Endothelial cell of umbilical vein (primary cell): ENCODE measurements at places on chromosomes 11 and 22.

- no peaks in the 10 kb centered on the region for H3K27me3 ChIP-seq
- peaks cover 7% of the 10 kb centered on the region for H3K36me3 ChIP-seq
- H3K4me1 ChIP-seq = no peaks in the 10 kb centered on the region
- DNase-seq = no peak
- no peak overlapping the region for H3K27ac ChIP-seq
- no peak overlapping the region for H3K4me3 ChIP-seq
These were observed 32.8 kb upstream of the NUP50 start for GRCh38 chr22:45130891-45131290.

DNA sequence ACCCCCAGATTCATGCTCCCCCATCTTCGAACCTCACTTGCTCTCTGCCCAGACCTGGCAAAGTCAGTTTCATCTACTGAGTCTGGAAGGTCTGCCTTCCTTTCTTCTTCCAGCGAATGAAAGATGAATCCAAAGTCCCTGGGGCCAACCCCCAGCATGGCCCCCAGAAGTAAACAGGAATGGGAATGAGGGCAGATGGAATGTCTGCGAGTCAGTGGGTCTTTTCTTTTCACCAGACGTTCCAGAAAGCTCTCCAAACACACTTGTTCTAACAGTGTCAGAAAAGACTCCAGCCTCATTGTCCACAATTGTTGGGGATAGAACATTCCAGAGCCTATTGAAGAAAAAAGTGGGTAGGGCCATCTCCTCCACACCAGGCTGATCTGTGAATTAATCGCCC, 28.6 kb downstream of the RIBC2 start:
- no peaks in the 10 kb centered on the region for H3K36me3 ChIP-seq
- no peak for DNase-seq
- no peak overlapping the region for H3K4me3 ChIP-seq
- no peaks in the 10 kb centered on the region for H3K4me1 ChIP-seq

- H3K36me3 ChIP-seq = no peaks in the 10 kb centered on the region
- no peak for DNase-seq
- H3K4me3 ChIP-seq = no peak overlapping the region
- no peak overlapping the region for H3K27ac ChIP-seq
- no peaks in the 10 kb centered on the region for H3K27me3 ChIP-seq
These were observed 18.8 kb downstream of the IL17REL start for GRCh38 chr22:49993649-49994360.

- no peaks in the 10 kb centered on the region for H3K36me3 ChIP-seq
- H3K4me1 ChIP-seq = no peaks in the 10 kb centered on the region
- H3K4me3 ChIP-seq = no peak overlapping the region
- no peak for DNase-seq
- H3K27me3 ChIP-seq = no peaks in the 10 kb centered on the region
These were observed 521.5 kb downstream of the LRRC4C start for GRCh38 chr11:40938002-40938401.

DNA sequence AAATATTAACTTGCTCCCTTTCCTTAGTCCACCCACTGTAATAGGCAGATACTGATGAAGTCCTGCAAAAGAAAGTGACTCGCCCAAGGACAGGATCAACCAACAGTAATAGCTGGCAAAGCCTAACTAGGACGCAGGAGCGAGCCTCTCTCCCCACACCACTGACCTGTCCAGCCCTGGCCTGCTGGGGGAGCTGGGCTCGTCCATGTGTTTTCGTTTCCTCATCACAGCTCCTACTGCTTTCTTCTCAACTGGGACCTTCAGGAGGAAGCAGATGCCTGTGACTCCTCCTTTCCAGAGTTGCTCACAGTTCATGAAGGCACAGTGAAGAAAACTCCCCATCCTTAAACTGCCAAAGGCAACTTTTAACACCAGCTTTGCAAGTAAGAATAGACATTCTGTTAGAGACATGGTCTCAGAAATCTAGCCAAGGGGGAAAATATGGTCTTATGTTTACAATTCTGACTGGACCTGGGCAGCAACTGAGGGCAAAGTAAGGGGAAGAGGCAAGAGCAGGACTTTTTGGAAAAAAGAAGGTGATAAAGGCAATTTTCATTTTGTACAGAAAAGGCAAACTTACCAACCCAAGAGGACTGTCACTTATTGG, 11.6 kb upstream of the GPHA2 start:
- peak; percentile 25 for DNase-seq
- H3K27ac ChIP-seq = no peak overlapping the region
- H3K36me3 ChIP-seq = no peaks in the 10 kb centered on the region
- no peaks in the 10 kb centered on the region for H3K4me1 ChIP-seq
- H3K4me3 ChIP-seq = no peak overlapping the region

- no peaks in the 10 kb centered on the region for H3K27me3 ChIP-seq
- H3K27ac ChIP-seq = no peak overlapping the region
- DNase-seq = no peak
- H3K36me3 ChIP-seq = no peaks in the 10 kb centered on the region
- no peaks in the 10 kb centered on the region for H3K4me1 ChIP-seq
These were observed 82.9 kb upstream of the THY1 start for GRCh38 chr11:119505861-119506260.

- DNase-seq = peak; percentile 9
- no peaks in the 10 kb centered on the region for H3K36me3 ChIP-seq
- H3K4me1 ChIP-seq = peaks cover 8% of the 10 kb centered on the region
These were observed 28.3 kb upstream of the WNT11 start for GRCh38 chr11:76234416-76235232.

DNA sequence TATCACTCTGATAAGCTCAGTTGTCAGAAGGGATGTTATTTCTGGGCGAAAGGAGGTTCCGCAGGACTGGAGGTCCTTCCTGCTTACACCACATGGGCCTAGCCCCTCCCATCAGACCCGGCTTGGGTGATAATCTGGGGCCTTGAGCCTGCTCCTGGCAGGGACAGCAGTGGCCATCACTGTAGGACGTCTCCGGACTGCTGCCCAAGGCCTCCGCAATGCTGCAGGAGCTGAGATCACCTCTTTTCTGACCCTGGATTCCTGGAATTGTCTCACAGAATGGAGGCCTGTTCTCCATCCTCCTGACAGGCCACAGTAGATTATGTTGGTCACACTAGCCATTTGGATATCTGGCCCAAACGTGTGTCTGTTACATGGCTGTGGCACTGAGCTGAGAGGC, 9.2 kb upstream of the BIK start:
- no peak overlapping the region for H3K4me3 ChIP-seq
- H3K36me3 ChIP-seq = no peaks in the 10 kb centered on the region
- no peaks in the 10 kb centered on the region for H3K27me3 ChIP-seq
- H3K4me1 ChIP-seq = peaks cover 3% of the 10 kb centered on the region
- DNase-seq = peak; percentile 39
- no peak overlapping the region for H3K27ac ChIP-seq

DNA sequence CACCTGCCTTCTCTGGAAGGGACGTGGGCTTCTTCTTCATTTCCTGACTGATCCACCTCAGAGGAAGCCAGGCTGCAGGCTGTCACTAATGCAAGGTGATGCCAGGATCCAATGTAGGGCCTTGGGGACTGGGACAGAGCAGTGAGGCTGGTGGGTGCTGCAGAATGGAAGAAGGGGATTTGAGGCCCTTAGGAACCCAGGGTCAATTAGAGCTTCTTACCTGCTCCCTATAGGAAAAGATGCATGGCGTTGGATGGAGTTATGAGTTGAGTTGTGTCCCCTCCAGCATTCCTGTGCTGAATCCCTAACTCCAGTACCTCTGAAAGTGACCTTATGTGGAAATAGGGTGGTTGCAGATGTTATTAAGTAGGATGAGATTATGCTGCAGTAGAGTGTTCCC, 190.4 kb downstream of the MIAT start:
- H3K27me3 ChIP-seq = peaks cover 4% of the 10 kb centered on the region
- peaks cover 3% of the 10 kb centered on the region for H3K4me1 ChIP-seq
- H3K27ac ChIP-seq = no peak overlapping the region
- no peaks in the 10 kb centered on the region for H3K36me3 ChIP-seq

DNA sequence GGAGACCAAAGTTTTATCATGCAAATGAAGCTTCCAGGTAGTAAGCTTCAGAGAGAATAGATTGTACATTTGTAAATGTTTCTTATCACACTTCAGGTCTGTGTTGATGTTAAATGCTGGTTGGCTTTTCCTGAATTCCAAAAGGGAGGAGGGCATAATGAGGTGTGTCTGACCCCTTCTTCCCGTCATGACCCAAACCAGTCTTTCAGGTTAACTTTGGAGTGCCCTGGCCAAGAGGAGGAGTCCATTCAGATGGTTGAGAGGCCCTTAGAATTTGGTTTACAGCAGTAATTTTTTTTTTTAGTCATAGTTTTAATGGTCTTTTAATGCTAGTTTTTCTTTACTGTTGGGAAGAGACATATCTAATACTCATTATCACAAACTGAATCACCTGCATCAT, 2.5 kb downstream of the OR6X1 start:
- H3K4me3 ChIP-seq = no peak overlapping the region
- H3K27ac ChIP-seq = no peak overlapping the region
